ENCODE measurements at places on chromosomes 11 and 22.

- DNase-seq = no peak
Observed at GRCh38 chr22:46372686-46373085, 37.2 kb downstream of the TRMU start.

DNA sequence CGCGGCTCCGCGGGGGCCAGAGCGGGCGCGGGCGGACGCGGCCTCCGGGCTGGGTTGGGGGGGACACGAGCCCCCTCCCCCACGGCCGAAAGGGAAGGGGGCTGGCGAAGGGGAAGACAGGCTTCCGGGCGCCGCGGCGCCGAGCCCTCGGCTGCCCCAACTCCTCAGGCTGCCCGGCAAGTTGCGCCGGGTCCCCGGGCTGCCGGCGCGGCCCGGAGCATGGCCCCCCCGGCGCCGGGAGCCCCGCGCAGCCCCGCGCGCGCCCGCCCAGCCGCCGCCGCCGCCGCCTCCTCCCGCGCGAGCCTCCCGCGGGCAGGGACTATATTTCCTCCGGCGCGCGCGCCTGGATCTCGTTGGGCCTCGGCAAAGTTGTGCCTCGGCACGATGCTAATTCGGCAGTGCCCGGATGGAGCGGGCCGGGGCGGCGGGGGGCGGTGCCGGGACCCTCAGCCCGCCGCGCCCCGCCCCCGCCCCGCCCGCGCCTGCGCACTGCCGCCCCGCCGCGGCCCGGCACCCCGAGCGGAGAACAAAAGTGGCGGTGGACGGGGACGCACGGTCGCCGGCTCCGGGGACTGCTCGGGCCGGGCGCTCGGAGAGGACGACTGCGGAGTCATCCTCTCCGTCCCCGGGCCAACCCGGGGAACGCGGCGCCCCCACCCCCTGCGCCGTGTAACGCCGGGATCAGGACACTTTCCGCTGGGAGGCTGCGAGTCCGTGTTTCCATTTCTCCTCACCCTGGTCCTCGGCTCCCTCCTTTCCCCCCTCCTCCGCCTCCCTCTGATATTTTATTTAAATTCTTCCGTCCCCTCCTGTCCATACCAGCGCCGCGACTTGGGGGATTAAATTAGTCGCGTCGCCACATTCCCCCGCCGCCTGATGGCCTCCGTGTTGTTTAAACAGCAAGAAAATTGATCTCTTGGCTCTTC is at the start of gene PHF21B:
Gene PHF21B (minus strand): TSS at position 400 of the 926 bp plus-strand sequence. CDS start 456 bp downstream, outside the sequence.
- DNase-seq = no peak

GRCh38 chr22:34783436-34783835 is 282.5 kb upstream of the ISX start:
- DNase-seq = no peak

GRCh38 chr22:42064629-42065028 is 6.0 kb downstream of the NAGA start:
- no peak for DNase-seq

- no peak for DNase-seq
Observed at GRCh38 chr11:73393011-73393380, 16.8 kb downstream of the RELT start.

GRCh38 chr11:111120161-111120560 is 125.4 kb upstream of the POU2AF2 start:
- no peak for DNase-seq

DNA sequence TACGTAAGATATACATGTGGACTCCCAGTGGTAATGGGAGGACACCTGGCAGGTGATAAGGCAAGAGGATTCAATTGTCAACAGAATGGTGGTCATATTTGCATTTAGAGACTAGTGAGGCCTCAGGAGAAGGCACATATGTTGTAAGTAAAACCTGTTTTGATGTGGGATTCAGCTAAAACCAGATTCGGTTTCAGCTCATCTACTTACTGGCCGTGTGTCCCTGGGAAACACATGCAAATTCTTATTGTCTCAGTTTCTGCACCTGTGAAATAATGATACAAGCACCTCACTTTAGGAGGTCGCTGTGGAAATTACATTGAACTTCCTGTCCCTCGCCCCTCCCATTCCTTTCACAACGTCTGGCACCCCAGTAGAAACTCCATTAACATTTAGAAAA is 78.9 kb upstream of the FIBIN start:
- no peak for DNase-seq

DNA sequence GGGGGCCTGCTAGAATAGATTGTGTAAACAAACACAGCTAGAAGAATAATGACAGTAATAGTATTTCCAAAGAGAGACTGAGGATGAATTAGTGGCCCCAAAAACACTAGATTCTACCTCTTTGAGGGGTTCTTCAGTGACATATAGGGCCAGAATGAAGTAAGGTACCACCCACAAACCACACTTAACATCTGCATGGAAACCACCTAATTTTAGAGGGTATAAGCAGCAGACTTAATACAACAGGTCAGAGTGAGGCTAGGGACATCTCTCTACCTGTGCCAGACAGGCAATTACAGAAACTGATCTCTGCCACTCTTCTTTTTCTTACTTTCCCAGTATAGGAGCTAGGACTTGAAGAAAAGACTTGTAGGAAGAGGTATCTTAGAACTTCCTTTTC is 20.1 kb downstream of the ELP4 start:
- DNase-seq = no peak

GRCh38 chr11:61091373-61092279 is 10.7 kb upstream of the CD5 start:
- DNase-seq = peak; percentile 57

- no peak for DNase-seq
Observed at GRCh38 chr11:19460718-19461405, 220.1 kb upstream of the E2F8 start.
